Activated B cell treated with CpG ODN at 0.5 μM for 24 hours (primary cell): ENCODE measurements at places on chromosomes 2 and 18.

GRCh38 chr2:178088774-178089270 lies 16.2 kb upstream of the PDE11A start:
- no peak overlapping the region for H3K27ac ChIP-seq
- H3K4me1 ChIP-seq: no peaks in the 10 kb centered on the region
- peaks cover 6% of the 10 kb centered on the region for H3K27me3 ChIP-seq

- H3K4me1 ChIP-seq: peaks cover 73% of the 10 kb centered on the region
- H3K4me3 ChIP-seq: no peak overlapping the region
- no peak for DNase-seq
- H3K27me3 ChIP-seq: no peaks in the 10 kb centered on the region
Measured at GRCh38 chr2:16716024-16716423, 50.4 kb upstream of the CYRIA start.

- H3K27ac ChIP-seq: no peak overlapping the region
- H3K4me1 ChIP-seq: no peaks in the 10 kb centered on the region
- no peak overlapping the region for H3K4me3 ChIP-seq
Measured at GRCh38 chr2:208046686-208047085, 21.4 kb upstream of the PLEKHM3 start.

DNA sequence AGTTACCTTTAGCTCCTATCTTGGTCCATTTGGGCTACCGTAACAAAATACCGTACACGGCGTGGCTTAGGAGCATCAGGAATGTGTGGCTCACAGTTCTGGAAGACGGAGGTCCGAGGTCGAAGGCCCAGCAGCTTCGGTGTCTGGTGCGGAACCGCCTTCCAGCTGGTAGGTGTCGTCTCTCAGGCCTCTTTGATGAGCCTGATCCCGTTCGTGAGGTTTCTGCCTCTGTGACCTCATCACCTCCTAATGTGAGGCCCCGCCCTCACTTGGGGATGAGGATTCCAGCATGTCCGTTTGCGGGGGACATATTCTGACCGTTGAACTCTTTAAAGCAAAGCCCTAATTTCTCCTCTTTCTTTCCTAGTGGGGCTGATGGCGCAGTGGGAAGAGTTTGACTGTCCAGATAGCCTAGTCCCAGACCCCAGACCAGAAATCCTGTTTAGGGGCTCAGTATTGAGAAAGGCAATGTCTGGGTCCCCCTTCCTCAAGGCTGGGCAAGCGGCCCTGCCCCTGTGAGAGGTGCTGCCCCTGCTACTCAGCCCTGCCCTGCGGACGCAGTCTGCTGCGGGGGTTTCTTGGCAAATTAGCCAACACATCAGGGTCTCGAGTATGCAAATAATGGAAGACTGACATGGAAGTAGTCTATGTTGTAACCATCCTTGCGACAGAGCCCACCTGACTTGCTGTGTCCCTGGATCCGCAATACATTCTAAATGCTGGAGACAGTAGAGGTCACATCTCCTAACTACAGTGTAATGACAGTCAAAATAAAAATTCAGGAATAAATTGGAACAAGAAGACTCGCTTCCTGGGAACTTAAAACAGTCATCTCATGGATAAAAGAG lies 128.0 kb downstream of the ASB1 start:
- H3K4me3 ChIP-seq: no peak overlapping the region
- no peaks in the 10 kb centered on the region for H3K4me1 ChIP-seq
- H3K27ac ChIP-seq: no peak overlapping the region
- H3K27me3 ChIP-seq: peaks cover 4% of the 10 kb centered on the region
- no peak for DNase-seq

GRCh38 chr18:28208268-28208667 lies 31.3 kb upstream of the CDH2 start:
- H3K36me3 ChIP-seq: no peaks in the 10 kb centered on the region
- H3K4me3 ChIP-seq: no peak overlapping the region
- no peak for DNase-seq
- H3K27me3 ChIP-seq: no peaks in the 10 kb centered on the region

- peaks cover 10% of the 10 kb centered on the region for H3K27me3 ChIP-seq
- no peak overlapping the region for H3K4me3 ChIP-seq
- H3K4me1 ChIP-seq: no peaks in the 10 kb centered on the region
- H3K36me3 ChIP-seq: no peaks in the 10 kb centered on the region
Measured at GRCh38 chr2:41998186-41999127, 49.4 kb upstream of the PKDCC start.

GRCh38 chr2:168562971-168563370 lies 106.9 kb downstream of the CERS6 start:
- no peak overlapping the region for H3K27ac ChIP-seq
- peaks cover 26% of the 10 kb centered on the region for H3K36me3 ChIP-seq
- H3K4me1 ChIP-seq: peaks cover 8% of the 10 kb centered on the region
- no peak for DNase-seq

DNA sequence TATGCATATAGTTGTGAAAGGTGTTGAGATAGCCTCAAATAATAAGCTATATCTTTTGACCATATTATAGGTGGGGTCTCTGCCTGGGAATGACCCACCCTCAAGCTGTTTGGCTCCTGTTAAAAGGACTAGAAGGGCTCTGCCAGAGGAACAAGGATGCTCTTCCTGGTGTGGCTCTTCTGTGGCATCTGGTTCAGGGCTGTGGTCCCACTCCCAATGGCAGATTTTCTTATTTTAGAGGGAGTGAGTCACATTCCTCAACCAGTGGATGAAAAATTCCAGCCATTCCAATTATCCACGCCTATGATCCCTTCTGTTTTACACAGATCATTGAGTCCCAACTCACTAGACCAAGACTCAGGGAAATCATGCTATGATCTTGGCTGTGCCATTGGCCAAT lies 119.9 kb downstream of the PARD3B start:
- no peak for DNase-seq
- H3K27me3 ChIP-seq: no peaks in the 10 kb centered on the region
- H3K4me1 ChIP-seq: no peaks in the 10 kb centered on the region
- no peaks in the 10 kb centered on the region for H3K36me3 ChIP-seq

GRCh38 chr18:7317804-7318231 lies 86.9 kb downstream of the LRRC30 start:
- no peak overlapping the region for H3K27ac ChIP-seq
- DNase-seq: no peak
- H3K4me1 ChIP-seq: no peaks in the 10 kb centered on the region

GRCh38 chr2:16487686-16488085 lies 177.9 kb downstream of the CYRIA start:
- H3K4me1 ChIP-seq: no peaks in the 10 kb centered on the region
- H3K36me3 ChIP-seq: no peaks in the 10 kb centered on the region
- peaks cover 17% of the 10 kb centered on the region for H3K27me3 ChIP-seq
- no peak for DNase-seq

DNA sequence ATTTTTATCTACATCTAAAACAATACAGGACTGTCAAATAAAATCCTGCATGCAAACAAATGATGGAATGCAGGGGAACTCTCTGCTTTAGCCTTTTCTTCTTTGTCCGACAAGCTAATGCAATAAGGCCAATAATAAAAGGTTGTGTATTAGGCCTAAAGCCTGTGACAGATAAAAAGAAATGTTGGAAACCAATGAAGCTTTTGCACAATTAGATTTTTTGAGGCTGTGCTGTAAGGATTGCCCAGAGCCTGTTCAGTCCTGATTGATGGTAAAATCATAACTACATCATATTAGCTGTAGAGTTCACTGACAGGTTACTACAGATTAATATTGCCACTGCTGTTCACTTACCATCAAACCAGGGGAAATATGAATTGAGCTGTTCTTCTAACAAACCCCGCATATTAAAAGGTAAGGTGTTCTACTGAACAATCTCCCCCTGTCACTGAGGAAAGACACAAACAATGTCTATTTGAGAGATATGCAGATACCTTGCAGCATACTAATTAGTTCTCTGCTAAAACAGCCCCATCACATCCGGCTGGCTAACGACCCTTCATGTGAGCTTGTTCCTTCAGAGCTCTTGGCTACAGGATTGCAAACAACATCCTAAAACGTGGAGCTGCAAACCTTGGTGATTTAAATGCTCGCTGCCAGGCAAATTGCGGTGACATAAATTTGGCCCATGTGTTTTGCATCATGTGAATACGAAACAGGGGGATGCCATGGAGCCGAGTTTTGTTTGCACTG lies 305.4 kb downstream of the MTX2 start:
- peaks cover 10% of the 10 kb centered on the region for H3K27me3 ChIP-seq
- H3K27ac ChIP-seq: no peak overlapping the region
- DNase-seq: no peak
- no peak overlapping the region for H3K4me3 ChIP-seq

GRCh38 chr2:120442923-120443571 lies 97.1 kb downstream of the INHBB start:
- no peak overlapping the region for H3K4me3 ChIP-seq
- H3K27me3 ChIP-seq: peaks cover 58% of the 10 kb centered on the region
- DNase-seq: no peak
- no peak overlapping the region for H3K27ac ChIP-seq
- no peaks in the 10 kb centered on the region for H3K36me3 ChIP-seq
- H3K4me1 ChIP-seq: peaks cover 2% of the 10 kb centered on the region

- no peak overlapping the region for H3K4me3 ChIP-seq
- no peaks in the 10 kb centered on the region for H3K4me1 ChIP-seq
- no peak for DNase-seq
- no peak overlapping the region for H3K27ac ChIP-seq
Measured at GRCh38 chr18:3368193-3368592, 81.8 kb upstream of the TGIF1 start.

DNA sequence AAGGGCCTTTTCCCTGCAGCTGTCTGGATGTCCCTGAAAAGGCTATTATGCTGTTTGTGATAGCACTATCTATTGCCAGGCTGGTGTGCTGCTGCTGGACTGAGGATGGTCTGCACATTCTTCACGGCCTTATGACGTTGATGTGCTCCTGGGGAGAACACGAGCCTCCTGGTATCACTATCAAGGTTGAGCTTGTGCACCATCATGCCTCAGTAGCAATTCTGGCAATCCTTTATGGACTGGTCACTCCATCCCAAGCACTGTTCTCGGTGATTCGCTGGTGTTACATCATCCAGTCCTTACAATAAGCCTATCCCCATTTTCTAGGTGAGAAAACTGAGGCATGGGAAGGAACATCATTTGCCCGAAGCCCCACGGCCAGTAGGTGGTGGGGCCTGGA lies 18.2 kb upstream of the CCBE1 start:
- H3K4me3 ChIP-seq: no peak overlapping the region
- H3K27me3 ChIP-seq: no peaks in the 10 kb centered on the region
- no peak for DNase-seq
- no peaks in the 10 kb centered on the region for H3K36me3 ChIP-seq
- no peak overlapping the region for H3K27ac ChIP-seq

- H3K36me3 ChIP-seq: peaks cover 4% of the 10 kb centered on the region
- no peaks in the 10 kb centered on the region for H3K27me3 ChIP-seq
- DNase-seq: no peak
- H3K4me1 ChIP-seq: peaks cover 44% of the 10 kb centered on the region
- no peak overlapping the region for H3K27ac ChIP-seq
Measured at GRCh38 chr2:39781697-39782096, 2.6 kb upstream of the THUMPD2 start.

DNA sequence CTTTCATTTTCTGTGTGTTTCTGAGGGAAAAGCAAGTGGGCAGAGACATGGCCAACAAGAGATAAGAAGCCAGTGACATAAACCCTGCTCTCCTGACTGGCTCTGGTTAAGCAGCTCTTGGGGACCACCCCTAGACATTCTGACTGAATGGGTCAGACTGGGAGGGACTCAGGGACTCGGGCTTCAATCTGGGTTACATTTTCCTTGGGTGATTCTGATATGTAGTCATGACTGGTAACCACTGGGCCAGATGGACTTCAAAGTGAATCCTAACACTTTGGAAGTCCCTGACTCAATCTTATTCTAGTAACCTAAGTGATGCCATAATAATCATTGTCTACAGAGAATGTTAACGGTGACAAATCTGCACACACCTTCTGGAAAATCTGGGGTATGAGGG lies 397.8 kb downstream of the NBAS start:
- no peak for DNase-seq
- H3K27ac ChIP-seq: no peak overlapping the region
- H3K4me1 ChIP-seq: no peaks in the 10 kb centered on the region
- H3K36me3 ChIP-seq: peaks cover 15% of the 10 kb centered on the region
- no peak overlapping the region for H3K4me3 ChIP-seq

DNA sequence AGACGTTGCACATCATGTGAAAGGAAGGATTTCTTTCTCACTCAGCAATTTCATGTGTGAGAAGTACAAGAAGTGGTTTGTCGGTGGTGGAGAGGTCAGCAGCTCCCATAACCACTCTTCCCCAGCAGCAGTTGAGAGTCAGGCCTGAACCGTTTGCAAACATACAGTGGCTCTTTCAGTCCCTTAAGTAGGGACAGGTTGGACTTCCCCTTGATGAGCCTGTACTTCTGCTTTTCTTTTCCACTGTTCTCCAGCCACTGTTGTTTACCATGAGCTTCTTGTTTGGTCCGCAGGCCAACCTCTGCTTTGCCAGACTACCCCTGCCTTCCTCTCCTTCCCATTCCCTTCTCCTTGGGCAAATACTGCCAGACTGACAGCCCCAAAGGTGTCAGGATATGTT lies 391.3 kb upstream of the CELF4 start:
- no peaks in the 10 kb centered on the region for H3K4me1 ChIP-seq
- no peak overlapping the region for H3K27ac ChIP-seq
- DNase-seq: no peak
- no peaks in the 10 kb centered on the region for H3K36me3 ChIP-seq
- no peaks in the 10 kb centered on the region for H3K27me3 ChIP-seq
- no peak overlapping the region for H3K4me3 ChIP-seq

- H3K27me3 ChIP-seq: peaks cover 2% of the 10 kb centered on the region
- no peaks in the 10 kb centered on the region for H3K36me3 ChIP-seq
- no peak overlapping the region for H3K4me3 ChIP-seq
- no peaks in the 10 kb centered on the region for H3K4me1 ChIP-seq
- DNase-seq: no peak
Measured at GRCh38 chr2:56151841-56152240, 31.9 kb upstream of the CCDC85A start.

DNA sequence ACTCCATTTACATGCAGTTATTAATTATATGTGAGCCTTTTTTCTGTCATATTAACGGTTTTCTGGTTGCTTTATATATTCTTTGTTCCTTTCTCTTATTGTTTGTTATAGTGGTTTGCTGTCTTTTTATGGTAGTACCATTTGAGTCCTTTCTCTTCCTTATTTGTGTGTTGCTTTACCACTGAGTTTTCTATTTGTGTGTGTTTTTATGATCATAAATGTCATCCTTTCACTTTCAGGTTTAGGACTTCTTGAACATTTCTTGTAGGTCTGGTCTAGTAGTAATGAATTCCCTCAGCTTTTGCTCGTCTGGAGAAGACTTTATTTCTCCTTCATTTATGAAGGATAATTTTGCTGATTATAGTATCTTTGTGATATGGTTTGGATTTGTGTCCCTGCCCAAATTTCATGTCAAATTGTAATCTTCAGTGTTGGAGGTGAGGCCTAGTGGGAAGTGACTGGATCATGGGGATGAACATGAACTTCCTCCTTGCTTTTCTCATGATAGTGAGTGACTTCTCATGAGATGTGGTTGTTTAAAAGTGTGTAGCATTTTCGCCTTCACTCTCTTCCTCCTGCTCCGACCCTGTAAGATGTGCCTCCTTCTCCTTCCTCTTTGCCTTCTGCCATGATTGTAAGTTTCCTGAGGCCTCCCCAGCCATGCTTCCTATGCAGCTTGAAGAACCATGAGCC lies 11.5 kb downstream of the GCC2 start:
- H3K27ac ChIP-seq: peak overlapping the region; percentile 53
- peaks cover 86% of the 10 kb centered on the region for H3K36me3 ChIP-seq
- no peaks in the 10 kb centered on the region for H3K27me3 ChIP-seq
- DNase-seq: no peak
- no peak overlapping the region for H3K4me3 ChIP-seq
- H3K4me1 ChIP-seq: peaks cover 41% of the 10 kb centered on the region
